ENCODE measurements at places on chromosomes 7 and 10.

GRCh38 chr7:92739091-92739490, 97.3 kb downstream of the CDK6 start:
- DNase-seq: no peak

DNA sequence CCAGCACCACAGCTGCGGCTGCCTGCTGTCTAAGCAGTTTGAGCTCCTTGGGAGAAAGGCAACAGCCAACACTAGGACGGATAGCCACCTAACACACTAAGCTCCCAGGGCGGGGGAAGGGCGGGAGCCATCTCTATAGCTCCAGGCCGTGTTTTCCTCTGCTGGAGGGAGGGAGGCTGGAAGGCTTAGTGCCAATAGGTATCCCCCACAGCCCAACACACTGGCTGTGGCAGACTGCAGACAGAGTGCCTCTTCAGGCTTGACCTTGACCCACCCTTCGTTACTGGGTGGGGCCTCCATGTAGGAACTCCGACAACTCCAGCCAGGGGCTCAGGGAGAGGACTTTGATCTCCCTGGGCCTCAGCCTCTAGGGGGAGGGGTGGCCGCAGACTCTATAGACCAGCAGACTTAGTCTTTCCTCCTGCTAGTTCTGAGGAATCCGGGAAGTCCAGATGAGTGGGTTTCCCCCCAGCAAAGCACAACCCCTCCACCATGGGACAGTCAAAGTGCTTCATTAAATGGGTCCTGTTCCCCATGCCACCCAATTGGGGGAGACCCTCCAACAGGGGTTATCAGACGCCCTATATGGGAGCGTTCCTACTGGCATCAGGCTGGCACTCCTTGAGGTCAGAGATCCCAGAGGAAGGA, 314.4 kb upstream of the MKI67 start:
- DNase-seq: no peak

GRCh38 chr10:51340366-51340765, 266.1 kb downstream of the PRKG1 start:
- no peak for DNase-seq

- no peak for DNase-seq
Observed at GRCh38 chr10:78432583-78432982, 398.9 kb downstream of the RPS24 start.

- DNase-seq: peak; percentile 2
Observed at GRCh38 chr7:16223963-16224707, 197.2 kb downstream of the CRPPA start.

GRCh38 chr7:116780966-116781365, 81.4 kb upstream of the CAPZA2 start:
- no peak for DNase-seq
